ENCODE measurements at places on chromosomes 2 and 18.

DNA sequence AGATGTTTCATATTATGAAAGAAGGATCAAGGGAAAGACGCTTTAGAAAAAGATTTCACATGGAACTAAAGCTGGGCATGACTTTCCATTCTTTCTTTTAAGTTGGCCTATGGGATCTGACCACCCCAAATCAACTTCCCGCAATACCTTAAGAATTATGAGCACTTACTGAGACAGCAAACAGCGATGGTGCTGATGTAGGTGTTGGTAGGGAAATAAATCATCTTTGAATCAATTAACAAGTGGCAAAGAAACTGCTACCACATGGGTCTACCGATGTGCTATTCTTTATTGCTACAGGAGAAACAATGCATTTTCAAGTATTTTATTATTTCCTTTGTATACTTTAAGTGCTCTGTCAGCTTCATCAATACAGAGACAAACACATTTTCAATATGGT lies 239.6 kb downstream of the PIEZO2 start:
- no peak for DNase-seq

DNA sequence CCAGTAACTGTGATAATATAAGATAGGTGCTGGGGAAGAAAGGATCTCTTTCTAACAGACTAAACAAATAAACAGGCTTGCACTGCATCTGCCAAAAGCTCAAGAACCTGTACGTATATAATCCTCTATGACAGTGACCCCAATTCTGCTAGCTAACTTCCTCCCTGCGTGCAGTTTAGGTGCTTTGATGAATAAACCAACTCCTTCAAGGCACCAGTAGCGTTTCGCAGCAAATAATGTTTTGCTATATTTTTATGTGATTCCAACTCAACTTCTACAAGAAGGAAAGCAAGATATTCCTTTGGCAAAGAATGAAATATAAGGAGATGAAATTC lies 135.5 kb upstream of the CHAC2 start:
- DNase-seq = no peak

DNA sequence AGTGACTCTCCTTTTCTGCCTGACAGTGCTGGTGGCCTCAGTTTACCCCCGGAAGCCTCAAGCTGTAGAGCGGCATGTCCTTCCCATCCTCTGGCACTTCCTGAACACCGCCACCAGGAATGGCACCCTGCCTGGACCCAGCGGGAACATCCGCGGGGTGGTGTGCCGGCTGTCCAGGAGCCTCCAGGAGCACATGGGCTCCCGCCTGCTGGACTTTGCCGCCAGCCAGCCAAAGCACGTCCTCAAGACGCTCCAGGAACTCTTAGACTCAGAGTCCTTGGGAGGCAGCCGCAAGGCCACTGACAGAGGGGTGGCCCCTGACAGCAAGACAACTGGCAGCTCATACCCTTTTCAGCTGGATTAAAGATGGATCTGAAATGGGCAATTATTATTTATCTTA lies 22.6 kb downstream of the PCARE start:
- DNase-seq = no peak

GRCh38 chr2:69305712-69306392 lies 81.2 kb downstream of the GFPT1 start:
- no peak for DNase-seq

GRCh38 chr2:177419274-177419673 lies 26.7 kb downstream of the AGPS start:
- DNase-seq = no peak

DNA sequence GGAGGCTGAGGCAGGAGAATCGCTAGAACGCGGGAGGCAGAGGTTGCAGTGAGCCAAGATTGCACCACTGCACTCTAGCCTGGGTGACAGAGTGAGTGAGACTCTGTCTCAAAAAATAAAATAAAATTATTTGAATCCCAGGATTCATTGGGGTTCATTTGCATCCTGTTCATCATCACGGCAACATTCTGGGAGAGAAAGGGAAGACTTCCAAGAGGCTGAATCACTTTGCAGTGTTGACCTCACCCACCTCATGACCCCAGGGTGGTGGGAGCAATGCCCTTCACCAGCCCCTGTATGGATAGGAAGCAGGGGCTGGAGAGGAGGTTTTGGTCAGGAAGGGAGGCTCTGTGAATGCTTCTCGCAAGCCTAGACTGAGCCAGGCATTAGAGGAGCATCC lies 195.6 kb downstream of the CTIF start:
- no peak for DNase-seq

- DNase-seq = no peak
These were observed 34.7 kb downstream of the INO80C start for GRCh38 chr18:35463050-35463449.

GRCh38 chr18:77147418-77147852 lies 14.9 kb upstream of the MBP start:
- no peak for DNase-seq

GRCh38 chr2:211930331-211930730 lies 608.3 kb downstream of the ERBB4 start:
- no peak for DNase-seq

DNA sequence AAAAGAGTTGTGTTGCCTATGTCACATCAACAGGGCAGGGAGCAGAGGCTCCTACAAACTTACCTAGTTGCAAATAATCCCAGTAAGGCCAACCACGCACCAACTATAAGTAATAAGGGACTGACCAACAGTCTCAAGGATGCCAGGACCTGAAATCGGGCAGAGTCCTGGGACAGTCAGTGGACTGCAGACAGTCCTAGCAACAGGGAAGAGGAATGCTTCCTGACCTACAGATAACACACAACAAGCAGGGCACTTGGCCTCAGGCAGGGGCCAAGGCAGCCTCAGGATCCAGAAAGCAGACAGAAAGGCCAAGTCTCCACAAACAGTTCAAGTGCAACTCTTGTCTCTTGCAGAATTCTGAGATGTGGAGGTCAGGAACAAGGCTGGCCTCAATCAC lies 56.2 kb downstream of the GALNT14 start:
- no peak for DNase-seq

DNA sequence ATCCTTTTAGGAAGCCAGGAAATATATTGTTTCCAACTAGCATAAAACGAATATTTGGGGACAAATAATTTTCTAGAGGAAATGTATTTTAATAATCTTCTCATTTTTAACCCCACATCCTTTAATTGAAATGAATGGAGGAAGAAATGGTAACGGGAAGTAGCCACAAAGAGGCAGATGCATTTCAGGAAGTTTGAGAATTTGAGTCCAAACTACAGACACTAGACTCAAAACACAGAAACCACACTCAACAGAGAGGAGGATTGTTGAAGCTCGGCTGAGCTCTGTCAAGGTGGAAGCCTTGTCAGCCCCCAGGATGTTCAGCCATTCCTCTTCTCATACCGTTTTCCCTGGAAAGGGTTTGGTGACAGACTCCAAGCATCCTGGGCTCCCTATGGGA lies 288.5 kb downstream of the NAPG start:
- DNase-seq = no peak

- no peak for DNase-seq
These were observed 761.6 kb downstream of the DSC3 start for GRCh38 chr18:30280861-30281470.

DNA sequence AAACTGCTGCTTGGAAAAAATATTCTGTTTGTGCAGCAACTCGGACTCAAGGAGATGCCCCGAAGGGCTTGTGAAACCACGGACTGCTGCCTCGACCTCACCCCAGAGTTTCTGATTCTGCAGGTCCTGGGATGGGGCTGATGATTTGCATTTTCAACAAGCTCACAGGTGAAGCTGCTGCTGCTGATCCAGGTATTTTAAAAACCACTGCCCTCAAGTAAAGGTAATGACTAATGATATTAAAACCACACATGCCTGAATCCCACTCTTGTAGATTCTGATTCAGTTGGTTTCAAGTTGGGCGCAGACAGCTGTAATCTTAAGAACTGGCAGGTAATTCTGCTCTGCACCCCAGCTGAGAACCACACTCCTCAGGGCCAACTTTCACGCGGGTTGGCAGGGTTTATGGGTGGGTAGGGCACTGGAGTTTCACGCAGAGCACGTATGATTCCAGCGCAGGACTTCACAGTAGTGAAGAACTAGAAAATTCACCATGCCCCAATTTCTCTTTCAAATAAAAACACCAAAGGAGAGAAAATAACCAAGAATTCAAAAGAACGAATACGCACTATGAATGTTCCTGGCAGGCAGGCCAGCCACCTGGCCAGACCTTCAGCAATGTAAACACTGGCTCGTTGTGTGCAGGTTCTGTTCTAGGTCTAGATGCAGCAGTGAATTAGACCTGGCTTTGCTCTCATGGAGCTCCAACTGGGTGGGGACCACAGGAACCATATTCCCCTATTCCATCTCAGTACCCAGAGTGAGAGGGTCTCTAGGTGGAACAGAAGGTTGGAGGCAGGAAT lies 74.6 kb upstream of the ZFP36L2 start:
- no peak for DNase-seq

DNA sequence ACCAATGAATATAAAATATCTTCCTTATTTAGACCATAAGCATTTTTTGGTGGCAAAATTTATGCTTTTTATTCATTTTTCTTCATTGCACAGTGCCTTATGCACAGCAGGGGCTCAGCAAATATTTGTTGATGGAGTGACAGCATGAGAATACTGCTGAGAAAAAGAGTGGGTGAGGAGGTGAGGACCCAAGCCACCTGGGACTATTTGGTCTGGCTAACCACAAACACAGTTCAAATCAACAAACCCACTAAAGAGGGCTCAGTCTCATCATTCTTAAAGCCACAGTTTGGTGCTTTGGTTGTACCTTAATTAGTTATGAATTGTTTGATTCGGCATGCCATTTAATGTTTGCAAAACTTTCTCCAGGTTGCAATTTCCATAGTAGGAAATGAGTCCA lies 183.5 kb upstream of the ZNF521 start:
- no peak for DNase-seq

- DNase-seq = no peak
These were observed 91.0 kb upstream of the KCNH7 start for GRCh38 chr2:162929571-162929970.

- no peak for DNase-seq
These were observed 62.3 kb downstream of the FIGN start for GRCh38 chr2:163673522-163673921.

Data from mesenteric fat pad (tissue), 1 donor.